ENCODE measurements at places on chromosomes 5 and 9.

- DNase-seq = no peak
Measured at GRCh38 chr5:161286066-161286655, 260.4 kb downstream of the GABRB2 start.

DNA sequence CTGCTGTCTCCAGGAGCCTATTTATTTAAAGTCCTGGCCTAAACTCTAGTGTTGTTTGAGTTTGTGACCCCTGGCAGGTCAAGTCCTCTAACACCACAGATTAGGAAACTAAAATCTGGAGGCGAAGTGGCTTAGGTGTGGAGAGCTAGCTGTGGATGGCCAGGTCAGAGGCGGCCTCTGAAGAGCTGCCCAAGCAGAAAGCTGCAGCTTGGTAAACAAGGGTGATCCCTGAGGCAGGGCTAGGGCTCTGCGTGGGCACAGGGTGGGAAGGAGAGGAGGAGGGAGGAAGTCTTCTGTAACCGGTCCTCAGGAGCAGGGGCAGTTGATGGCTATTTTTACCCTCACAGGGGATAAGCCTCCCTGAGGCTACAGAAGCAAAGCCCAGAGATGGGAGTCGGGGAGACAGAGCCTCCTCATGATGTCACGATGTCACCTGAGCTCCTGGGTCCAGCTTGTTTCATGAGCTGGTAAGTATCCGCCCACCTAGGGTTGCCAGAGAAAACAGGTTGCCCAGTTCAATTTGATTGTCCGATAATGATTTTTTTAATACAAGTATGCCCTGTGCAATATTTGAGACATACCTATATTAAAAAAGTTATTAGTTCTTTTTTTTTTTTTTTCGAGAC lies 25.9 kb upstream of the BOD1 start:
- no peak for DNase-seq

DNA sequence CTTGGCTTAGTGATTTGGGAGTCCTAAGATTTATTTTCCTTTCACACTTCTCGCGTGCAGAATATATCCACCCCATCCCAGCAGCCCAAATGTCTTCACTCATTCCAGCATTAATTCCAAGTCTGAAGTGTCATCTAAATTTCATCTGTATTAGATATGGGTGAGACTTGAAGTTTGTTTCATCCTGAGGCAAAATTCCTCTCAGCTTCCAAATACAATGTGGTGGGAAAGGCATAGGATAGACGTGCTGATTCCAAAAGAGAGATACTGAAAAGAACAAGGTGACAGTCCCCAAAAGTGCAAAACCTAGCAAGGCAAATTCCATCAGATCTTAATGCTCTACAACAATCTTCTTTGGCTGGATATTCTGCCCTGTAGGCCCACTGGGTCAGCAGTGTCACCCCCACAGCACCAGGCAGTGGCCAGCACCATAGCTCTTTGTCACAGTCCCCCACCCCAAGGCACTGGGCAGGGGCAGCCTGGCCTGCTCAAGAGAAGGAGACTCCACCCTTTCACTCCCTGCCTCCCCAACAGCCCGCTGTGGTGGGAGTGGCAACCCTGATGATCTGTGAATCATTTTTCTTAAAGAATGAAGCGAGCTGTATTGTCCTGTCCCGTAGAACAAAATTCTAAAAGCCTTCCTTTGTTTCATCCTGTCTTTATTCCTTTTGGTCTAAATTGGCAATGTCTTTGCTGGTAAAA lies 2.7 kb upstream of the ADAM19 start:
- no peak for DNase-seq

DNA sequence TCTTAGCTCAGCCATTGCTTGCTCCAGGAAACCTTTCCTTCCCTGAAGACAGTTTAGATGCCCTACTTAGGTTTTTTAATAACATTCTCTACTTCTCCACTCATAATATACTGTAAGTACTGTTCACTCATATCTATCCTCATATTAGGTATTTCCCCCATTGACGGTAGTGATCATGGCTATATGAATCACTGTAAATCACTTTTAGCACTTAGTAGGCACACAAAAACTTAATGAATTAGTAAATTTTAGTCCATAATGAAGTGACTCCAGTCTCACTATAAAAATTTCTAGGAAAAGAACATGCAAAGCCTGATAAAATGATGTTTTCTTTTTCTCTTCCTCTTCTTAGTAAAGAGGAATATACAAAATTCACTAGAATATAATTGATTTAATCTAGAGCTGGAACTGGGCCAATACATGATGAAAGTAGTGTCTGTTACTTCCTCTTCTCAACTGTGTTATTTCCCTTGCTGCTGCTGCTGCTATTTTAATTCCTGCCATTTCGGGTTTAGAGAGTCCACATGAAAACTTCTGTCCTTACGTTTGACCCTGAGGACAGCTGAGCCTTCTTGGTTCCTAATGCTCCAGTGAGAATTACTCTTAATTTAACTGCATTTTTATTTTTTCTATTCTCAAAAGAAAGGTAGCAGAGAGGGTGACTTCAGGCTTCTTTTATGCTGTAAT lies 73.5 kb downstream of the LNPEP start:
- peak; percentile 89 for DNase-seq

DNA sequence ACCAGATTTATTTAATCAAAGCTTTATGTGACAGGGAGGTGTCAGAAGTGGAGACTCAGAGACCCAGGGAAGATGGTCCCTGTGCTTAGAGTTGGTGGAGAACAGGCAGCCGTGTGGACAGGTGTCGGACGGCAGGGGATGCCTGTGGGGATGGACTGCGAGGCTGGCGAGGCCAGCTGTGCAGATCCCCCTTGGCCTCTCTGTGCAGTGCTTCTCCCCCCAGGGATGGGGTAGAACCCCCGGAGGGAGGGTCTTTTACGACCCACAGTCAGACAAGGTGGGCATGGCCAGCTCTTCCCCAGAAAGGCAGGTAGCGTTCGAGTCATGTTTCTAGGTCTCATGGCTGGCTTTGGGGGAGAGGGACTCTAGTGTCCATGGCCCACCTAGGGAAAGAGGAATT lies 4.7 kb upstream of the SLC2A6 start:
- DNase-seq = no peak

DNA sequence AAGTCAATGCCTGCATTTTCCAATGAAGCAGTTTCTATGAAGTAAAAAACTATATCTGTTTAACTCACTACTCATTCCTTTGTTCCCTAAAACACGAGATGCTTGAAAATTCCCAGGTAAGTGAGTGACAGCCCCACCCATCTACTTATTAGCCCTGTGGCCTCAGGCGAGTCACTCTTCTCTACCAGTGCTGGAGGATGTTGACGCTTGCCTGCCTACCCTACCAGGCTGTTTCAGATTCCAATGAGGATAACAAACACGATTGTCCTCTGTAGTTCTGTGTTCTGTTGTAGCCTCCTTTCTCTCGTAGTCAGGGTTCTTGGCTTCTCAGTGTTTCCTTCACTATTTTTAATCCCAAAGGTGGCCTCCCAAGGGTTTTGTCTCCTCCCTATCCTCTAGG lies 388.8 kb downstream of the KDM4C start:
- no peak for DNase-seq

DNA sequence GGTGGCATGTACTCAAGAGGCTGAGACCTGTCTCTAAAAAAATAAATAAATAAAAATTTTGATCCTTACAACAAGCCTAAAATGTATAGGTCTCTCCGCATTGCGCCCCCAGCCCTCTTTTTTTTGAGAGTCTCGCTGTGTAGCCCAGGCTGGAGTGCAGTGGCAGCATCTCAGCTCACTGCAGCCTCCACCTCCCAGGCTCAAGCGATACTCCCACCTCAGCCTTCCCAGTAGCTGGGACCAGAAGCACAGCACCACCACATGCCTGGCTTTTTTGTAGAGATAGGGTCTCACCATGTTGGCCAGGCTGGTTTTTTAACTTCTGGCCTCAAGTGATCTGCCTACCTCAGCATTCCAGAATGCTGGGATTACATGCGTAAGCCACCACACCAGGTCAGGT lies 2.2 kb upstream of the GARIN3 start:
- DNase-seq = no peak

GRCh38 chr5:174903172-174903732 lies 178.9 kb downstream of the MSX2 start:
- no peak for DNase-seq

- no peak for DNase-seq
Measured at GRCh38 chr9:124844291-124844690, 9.0 kb upstream of the WDR38 start.

DNA sequence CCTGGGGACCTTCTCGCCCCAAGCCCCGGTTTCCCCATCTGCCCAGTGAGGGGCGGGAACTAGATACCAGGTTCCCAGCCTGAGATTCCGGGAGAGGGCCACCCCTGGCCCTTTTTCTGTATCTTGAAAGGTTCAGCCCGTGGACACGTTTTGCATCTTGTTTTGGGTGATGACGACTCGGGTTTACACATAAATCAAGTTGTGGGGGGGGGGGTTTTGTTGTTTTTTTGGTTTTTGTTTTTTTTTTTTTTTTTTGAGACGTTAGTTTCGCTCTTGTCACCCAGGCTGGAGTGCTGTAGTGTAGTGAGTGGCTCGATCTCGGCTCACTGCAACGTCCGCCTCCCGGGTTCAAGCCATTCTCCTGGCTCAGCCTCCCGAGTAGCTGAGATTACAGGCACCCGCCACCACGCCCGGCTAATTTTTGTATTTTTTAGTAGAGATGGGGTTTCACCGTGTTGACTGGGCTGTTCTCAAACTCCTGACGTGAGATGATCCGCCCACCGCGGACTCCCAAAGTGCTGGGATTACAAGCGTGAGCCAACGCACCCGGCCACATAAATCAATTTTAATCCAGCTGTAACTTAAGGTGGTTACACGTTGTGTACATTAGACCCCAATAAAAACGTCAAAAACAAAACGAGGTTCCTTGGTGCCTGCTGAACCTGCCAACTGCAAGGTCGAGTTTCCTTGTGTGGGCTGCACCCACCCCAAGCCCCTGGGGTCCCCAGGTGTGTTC lies 1.1 kb upstream of the BRD3 start:
- peak; percentile 34 for DNase-seq

Data from AML-193 (cell line).